ENCODE measurements at places on chromosomes 1 and 21.

DNA sequence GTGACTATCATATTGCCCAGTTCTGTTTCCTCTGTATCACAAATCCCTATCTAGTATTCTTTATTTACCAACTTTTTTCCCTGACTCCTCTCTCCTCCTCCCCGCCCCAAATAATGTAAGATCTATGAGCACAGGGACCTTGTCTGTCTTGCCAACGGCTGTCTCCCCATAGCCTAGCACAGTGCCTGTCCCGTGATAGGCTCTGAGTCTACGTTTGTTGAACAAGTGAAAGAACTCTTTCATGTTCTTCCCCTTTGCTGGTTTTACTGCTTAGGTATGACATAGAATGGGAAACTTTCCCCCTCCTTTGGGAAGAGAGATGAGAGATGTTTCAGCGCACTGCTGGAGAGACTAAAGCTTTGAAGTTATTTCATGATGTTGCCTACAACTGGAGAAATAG is 367.0 kb downstream of the PRDM2 start:
- DNase-seq = no peak
- H3K4me1 ChIP-seq = no peaks in the 10 kb centered on the region
- no peak overlapping the region for H3K4me3 ChIP-seq

DNA sequence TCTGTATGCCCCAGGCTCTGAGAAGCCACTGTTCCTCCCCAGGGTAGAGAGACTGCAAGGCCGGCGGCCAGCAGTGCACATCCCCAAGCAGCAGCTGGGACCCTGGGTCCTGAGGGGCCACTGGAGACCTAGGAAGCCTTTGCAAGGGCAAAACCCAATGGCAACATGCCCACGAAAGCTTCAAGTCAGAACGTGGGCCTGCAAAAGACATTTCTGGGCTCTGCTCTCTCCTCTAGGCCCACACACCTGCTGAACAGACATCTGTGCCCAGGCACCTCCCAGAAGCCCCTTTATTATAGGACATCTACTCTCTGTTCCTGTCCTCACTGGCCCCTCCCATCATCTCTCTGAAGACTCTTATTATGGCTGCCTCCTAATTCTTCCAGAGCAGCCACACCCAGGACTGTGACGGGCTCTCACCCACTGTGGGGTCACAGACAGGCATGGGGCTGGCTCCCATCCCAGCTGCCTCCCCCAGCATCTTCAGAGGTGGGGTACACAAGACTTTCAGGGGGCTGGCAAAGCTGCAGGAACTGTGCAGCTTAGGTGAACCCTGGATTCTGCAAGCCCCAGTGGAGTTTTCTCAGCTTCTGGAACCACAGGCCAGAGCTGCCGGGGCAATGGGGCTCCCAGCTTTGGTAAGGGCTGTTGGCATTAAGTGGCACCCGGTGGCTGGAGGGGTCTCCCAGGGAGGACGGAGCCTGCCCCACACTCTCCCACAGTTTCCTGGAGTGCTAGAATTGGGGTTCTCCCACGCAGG is 12.6 kb downstream of the TRIM11 start:
- H3K27me3 ChIP-seq = no peaks in the 10 kb centered on the region
- no peak overlapping the region for H3K4me3 ChIP-seq
- H3K4me1 ChIP-seq = no peaks in the 10 kb centered on the region
- no peaks in the 10 kb centered on the region for H3K36me3 ChIP-seq

DNA sequence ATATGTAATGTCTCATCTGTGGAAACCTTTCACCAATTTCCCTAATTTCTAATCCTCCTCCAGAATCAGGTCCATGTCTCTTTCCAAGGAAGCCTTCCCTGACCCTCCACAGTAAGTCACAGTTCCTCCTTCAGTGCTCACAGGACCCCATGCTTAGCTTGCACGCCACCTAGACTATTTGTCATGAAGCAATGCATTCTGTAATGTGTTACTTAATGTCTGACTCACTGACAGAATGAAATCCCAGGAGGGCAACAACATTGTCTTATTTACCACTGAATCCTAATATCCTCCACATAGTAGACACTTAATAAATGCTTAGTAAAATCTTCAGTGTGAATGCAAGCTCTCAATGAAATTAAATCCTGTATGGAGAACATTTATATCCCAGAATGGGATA is 245.9 kb upstream of the PLD5 start:
- H3K4me3 ChIP-seq = no peak overlapping the region
- H3K27ac ChIP-seq = no peak overlapping the region
- no peak for DNase-seq

GRCh38 chr1:217506878-217507277 is 124.0 kb downstream of the GPATCH2 start:
- no peaks in the 10 kb centered on the region for H3K4me1 ChIP-seq
- no peak overlapping the region for H3K4me3 ChIP-seq
- H3K27ac ChIP-seq = no peak overlapping the region
- H3K27me3 ChIP-seq = no peaks in the 10 kb centered on the region
- no peak for DNase-seq
- no peaks in the 10 kb centered on the region for H3K36me3 ChIP-seq

- no peak for DNase-seq
- H3K27me3 ChIP-seq = no peaks in the 10 kb centered on the region
- no peak overlapping the region for H3K4me3 ChIP-seq
These were observed 48.1 kb downstream of the ABCG1 start for GRCh38 chr21:42266971-42267556.
